Central memory CD8-positive, alpha-beta T cell (primary cell): ENCODE measurements at places on chromosomes 5 and 9.

- no peak for DNase-seq
Observed at GRCh38 chr5:124605541-124605940, 140.9 kb downstream of the ZNF608 start.

DNA sequence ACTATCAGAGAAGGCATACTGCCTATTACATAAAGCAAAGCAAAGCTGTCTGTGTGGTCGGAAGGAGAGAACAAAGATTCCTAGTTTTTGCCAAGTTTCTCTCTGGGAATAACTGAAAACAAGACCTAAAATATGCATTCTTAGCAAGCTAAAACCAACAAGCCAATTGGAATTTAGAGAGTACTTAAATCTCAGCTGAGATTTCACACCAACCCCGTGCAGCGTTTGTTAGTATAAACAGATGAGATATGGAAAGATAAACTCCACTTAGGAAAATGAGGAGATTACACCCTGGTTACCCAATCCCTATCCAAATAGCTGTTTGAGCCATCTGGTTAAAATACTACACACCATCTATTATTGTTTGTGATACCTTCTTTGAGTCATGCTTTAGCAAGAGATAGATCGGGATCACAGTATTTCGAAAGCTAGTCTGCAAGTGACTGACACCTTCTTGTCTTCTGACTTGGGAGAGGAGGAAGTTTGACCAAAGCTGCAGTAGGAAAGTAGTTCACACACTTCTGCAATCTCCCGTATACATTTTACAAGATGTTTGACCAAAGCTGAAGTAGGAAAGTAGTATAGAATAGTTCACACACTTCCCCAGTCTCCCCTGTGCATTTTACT lies 18.2 kb downstream of the FAF2 start:
- DNase-seq, result no peak

GRCh38 chr5:133938039-133938821 lies 30.2 kb downstream of the C5orf15 start:
- DNase-seq, result no peak

- DNase-seq, result no peak
Observed at GRCh38 chr5:88602584-88602983, 280.4 kb downstream of the MEF2C start.

- no peak for DNase-seq
Observed at GRCh38 chr9:14400658-14400995, 86.7 kb upstream of the NFIB start.

GRCh38 chr5:149338364-149338763 lies 6.9 kb upstream of the GRPEL2 start:
- no peak for DNase-seq

DNA sequence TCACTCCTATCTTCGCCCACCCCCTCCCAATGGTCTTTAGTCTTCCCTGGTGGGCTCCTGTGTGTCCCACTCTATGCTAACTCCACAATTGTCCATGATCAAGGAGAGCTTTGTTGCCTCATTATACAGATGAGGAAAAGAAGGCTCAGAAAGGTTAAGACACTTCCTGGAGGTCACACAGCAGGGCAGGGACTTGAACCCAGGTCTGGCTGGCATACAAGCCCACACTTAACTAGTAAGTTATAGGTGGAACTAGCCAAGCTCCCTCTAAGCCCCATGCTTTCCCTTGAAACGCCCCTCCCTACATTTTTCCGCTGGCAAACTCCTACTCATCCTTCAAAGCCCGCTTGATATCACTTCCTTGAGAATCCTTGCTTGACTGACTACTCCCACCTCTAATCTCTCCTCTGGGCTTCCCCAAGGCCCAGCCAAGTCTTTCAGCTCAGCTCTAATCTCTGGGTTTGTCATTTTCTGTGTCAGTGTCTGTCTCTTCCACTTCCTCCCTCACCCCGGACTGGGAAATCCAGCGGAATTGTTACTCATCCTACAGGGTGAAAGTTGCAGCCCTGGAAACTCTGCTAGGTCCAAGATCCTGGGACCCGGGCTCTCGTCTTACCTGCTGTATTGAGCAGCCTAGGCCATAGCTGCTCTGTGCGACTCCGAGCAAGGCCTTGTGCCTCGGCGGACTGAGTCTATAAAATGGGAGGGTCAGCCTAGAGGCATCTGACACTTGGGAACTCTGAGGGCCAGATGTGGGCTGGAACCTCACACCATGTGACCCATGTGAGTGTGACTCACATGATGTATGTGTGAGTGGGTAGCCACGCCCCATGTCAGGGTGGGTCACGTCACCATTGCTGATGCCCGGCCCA lies 144.5 kb downstream of the GAPVD1 start:
- no peak for DNase-seq

- no peak for DNase-seq
Observed at GRCh38 chr5:103041071-103041676, 78.8 kb downstream of the GIN1 start.

- DNase-seq, result no peak
Observed at GRCh38 chr5:67730917-67731474, 484.6 kb upstream of the PIK3R1 start.

DNA sequence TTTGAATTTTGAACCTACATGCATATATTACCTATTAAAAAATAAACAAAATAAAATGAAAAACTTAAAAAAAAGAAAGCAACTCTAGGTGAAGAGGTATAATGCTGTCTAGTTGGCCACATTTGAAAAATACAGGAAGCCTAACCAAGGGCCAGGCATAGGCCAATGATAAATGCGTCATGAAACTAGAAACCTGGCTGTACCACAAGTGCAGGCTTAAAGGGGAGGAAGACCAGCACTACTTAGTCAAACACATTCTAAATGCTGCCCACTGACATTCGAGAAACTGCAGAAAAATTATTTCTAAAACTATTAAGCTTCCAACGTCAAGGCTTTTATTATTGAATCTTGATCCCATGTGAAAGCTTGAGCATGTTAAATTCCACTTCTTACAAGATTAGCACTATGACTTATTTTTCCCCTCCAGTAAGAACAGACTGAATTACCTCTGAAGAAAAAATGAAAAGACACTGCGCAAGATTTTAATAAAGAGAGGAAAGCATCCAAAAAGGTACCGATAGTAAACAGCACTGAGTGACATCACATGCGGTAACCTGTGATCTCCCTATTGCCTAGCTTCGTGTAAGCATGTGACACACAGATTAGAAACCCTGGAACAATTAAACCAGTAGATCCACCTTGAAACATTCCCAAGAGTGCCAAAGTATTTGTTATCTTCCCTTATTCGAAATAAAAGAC lies 16.2 kb downstream of the CDC14B start:
- DNase-seq, result no peak

GRCh38 chr5:131067636-131068035 lies 97.4 kb downstream of the HINT1 start:
- no peak for DNase-seq

- DNase-seq, result no peak
Observed at GRCh38 chr5:53386341-53386740, 94.1 kb upstream of the FST start.

DNA sequence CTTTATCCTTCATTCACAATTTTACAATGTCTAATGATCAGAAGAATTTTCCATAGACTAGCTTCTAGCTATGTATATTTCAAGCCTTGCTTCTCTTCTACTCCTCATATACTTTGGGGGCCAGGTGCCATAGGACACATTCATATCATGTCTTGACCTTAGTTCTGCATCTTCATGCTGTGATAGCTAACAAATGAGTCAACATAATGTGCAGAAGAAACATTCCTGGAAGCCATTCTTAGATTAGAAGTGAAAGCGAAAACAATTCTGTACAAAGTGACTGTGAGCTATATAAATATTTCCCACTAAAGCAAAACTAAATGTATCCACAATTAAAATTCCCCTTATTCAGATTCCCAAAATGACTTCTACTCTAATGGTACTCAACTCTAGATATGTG lies 320.2 kb upstream of the NREP start:
- no peak for DNase-seq

- no peak for DNase-seq
Observed at GRCh38 chr5:77560677-77561263, 68.7 kb upstream of the WDR41 start.

DNA sequence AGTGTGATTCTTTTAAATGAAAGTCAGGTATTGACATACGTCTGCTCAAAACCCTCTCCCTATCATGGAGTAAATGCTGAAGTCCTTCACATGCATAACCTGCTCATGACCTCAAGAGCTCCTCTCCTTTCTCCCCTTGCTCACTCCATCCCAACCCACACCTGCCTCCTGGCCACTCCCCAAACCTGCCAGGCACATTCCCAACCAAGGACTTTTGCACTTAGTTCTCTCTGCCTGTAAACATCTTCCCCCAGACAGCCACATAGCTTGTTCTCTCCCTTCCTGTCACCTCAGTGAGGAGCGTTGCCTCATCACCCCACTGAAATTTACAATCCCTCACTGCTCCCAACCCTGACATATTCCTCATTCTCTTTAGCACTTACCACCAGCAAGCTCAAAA lies 8.7 kb downstream of the SETD9 start:
- no peak for DNase-seq

GRCh38 chr9:69427286-69427685 lies 102.3 kb downstream of the ENTREP1 start:
- DNase-seq, result no peak

DNA sequence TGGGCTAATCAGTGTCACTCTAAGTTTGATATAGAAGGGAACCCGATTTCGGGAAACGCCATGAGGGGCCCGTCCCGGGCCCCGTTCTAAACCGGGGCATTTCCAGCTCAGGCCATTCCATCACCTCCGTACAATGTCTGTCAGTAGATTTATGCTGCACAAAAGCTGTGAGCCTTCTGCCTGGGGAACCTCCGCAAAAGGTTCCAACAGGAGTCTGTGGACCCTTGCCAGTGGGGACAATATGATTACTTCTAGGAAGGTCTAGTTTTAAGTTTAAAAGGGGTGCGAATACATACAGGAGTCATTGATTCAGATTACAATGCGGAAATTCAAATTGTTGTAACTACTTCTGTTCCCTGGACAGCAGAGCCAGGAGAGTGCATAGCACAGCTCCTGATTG lies 57.6 kb downstream of the RAPGEF1 start:
- DNase-seq, result no peak

DNA sequence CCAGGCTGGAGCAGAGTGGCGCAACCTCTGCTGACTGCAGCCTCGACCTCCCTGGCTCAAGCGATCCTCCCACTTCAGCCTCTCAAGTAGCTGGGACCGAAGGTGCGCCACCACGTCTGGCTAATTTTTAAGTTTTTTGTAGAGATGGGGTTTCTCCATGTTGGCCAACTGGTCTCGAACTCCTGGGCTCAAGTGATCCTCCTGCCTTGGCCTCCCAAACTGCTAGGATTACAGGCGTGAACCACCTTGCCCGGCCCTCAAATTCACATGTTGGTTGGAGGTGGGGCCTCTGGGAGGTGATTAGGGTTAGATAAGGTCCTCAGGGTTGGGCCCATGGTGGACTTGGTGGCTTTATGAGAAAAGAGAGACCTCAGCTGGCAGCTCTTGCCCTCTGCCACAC lies 10.1 kb downstream of the LCN12 start:
- DNase-seq, result no peak

- no peak for DNase-seq
Observed at GRCh38 chr9:34049630-34050384, 1.1 kb upstream of the UBAP2 start.

- no peak for DNase-seq
Observed at GRCh38 chr9:87596862-87597261, 99.2 kb downstream of the DAPK1 start.

GRCh38 chr5:40754381-40755092 lies 1.2 kb downstream of the TTC33 start:
- no peak for DNase-seq

DNA sequence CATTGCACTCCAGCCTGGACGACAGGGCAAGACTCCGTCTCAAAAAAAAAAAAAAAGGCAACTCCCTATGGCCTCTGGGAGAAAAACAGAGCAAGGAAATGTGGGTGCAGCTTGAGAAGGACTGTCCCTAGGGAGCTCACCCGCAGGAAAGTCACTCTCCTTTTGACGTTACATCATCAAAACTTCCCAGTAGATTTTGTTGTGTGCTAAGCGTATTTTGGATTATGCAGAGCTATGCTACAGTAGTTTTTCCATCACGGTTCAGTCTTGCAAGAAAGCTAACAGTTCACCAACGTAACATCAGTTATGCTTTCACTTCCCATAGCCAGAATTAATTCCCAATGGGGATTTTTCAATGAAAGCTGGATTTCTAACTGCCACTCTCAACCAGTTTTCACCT lies 138.8 kb downstream of the HSD17B3 start:
- DNase-seq, result no peak

GRCh38 chr5:173855162-173855994 lies 32.8 kb upstream of the CPEB4 start:
- no peak for DNase-seq

DNA sequence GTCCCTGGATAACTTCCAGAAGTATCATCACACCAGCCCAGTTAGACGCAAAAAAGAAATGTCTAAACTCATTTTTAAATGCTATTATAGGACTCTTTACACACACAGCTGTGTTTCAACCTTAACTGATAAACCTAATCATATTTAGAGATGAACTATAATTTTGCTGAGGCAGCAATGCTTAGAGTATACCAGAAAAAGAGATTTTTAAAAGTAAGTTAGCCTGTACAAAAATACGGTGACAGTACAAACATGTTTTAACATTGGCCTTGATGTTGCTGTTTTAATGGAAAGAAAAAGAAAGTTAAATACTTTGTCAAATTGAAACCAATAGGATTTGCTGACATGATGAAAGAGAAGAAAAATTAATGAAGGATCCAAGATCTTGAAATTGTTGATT lies 1341.2 kb upstream of the CDH6 start:
- DNase-seq, result no peak

DNA sequence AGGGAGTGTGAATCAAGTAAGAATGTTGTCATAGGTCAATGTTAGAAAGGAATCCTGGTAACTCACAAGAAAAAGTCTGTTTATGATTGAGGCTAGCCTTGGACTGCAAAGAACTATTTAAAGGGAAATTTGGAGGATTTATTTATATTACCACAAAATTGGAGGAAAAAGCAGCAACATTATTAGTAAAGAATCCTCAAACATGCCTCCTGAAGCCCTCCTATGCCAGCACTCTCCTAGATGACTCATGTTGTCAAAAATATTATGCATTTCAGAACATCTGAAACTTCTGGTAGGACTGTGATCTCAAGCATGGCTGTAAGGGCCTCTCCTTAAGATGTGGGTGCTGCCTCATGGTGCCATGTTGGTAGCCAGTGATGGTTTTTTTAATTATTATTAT lies 628.5 kb downstream of the CHSY3 start:
- DNase-seq, result no peak
